ENCODE measurements at places on chromosomes 5 and 9.

DNA sequence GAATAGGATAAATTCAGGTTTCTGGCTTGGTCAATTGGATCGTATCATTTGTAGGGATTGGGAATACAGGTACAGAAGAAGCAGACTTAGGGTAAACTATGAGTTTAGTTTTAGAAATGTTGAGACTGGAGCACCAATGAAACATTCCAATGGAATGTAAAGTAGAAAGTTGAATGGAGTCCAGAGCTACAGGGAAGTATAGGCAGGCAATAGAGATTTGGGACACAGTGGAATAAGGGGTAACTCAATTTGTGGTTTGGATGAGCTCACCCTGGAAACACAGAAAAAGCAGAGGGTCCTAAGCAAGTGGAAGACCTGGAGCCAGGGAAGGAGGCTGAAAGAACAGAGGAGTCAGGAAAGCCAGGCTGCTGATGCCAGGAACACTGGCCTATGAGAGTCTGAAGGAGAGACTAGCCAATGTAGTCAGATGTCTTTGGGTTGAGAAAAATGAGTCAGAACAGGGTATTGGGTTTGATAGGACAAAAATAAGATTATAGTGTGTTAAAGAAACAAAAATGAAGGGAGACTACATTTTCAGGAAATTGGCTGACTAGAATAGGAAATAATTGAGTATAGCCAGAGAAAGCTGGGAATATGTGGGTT, 72.8 kb downstream of the STARD4 start:
- DNase-seq = no peak

GRCh38 chr9:36029202-36029601, 7.5 kb upstream of the RECK start:
- no peak for DNase-seq

DNA sequence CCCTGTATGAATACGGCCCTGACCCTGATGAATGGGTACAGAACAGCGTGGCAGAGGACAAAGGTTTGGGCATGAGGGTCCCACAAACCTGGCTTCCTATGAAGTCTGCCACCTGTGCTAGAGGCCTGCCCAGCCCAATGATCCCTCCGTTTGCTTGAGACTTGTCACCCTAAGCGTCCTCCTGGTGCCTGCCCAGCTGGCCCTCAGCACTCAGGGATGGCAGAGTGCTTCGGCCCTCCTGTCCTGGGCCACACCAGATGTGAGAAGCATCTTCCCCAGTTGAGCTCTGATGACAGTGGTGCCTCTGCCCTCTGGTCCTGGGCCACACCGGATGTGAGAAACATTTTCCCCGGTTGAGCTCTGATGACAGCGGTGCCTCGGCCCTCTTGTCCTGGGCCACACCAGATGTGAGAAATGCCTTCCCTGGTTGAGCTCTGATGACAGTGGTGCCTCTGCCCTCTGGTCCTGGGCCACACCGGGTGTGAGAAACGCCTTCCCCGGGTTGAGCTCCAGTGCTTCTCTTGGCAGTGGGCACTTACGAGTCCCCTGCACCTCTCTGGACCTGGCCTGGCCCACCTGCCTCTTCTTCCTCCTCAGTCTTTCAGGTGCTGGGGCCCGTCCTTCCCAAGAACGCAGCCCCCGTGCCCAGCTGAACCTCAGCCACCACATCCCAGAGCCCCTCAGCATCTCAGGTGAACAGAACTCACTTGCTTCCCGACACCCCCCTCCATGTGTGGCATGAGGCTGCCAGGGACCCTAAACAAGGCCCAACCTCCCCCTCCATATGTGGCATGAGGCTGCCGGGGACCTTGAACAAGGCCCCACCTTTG, 253.1 kb upstream of the IRX1 start:
- DNase-seq = no peak

GRCh38 chr9:121609822-121610637, 41.4 kb upstream of the DAB2IP start:
- DNase-seq = no peak

- DNase-seq = no peak
These were observed 7.7 kb upstream of the CKMT2 start for GRCh38 chr5:81225463-81225862.

GRCh38 chr5:173823721-173824567, 64.2 kb upstream of the CPEB4 start:
- DNase-seq = no peak

DNA sequence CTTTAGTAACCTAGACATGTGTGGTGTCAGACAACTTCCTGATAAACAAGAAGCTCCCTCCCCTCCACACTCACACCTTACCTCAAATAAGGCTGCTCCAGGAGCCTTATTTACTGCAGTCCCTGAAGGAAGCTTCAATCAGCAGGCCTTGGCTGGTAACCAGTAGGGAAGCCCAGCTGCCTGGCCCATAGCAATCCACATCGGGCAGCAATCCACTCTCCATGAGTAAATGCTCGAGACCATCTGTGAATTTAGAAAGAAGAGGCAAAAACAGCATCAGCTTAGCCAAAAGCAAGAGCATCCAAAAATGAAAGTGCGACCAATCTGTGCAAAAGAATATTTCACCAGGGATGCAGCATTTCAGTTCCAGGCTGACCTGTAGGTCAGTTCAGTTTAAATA, 213.3 kb upstream of the TUSC1 start:
- no peak for DNase-seq

GRCh38 chr5:36755920-36756488, 120.6 kb upstream of the NIPBL start:
- DNase-seq = no peak

GRCh38 chr5:36174119-36174518, 22.2 kb downstream of the SKP2 start:
- DNase-seq = no peak

DNA sequence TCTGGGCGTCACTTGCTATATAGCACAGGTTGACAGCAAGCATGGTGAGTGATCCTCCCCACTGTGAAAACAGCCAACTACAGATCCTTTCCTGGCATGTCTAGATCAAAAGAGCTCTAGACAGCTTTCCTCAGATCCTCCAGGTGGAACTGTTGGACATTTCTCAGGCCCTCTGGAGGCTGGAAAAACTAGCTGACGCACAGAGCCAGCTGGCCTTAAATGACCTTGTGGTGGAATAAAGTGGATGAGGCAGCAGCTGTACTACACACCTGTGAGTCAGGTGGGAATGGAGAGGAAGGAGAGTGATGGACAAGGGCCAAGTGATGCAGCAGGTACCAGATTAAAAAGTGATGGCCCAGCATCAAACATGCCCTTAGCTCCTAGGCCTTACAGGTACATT, 172.7 kb downstream of the TRIM32 start:
- DNase-seq = no peak

DNA sequence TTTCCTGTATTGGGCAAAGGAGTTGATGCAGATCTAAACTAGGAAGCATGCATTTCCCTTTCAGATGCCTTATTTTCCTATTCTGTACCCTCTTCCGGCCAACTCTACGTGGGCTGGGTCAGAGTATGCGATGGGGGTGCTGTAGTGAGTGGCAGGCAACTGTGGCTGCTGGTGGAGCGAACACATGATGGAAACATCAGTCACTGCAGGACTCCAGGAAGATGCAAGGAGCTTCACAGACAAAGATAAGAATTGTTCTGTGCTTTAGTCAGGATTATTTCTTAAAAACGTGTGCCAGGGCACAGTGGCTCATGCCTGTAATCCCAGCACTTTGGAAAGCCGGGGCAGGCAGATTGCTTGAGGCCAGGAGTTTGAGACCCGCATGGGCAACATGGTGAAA, 75.1 kb downstream of the PSAT1 start:
- no peak for DNase-seq
